ENCODE measurements at places on chromosomes 4 and X. TPM values are rescaled to one million over a fixed set of nuclear protein-coding genes. Genes with fewer than 3 reads are reported as not detected.

- DNase-seq = no peak
Measured at GRCh38 chr4:2036866-2037265, 22.3 kb upstream of the NAT8L start.

- DNase-seq = no peak
Measured at GRCh38 chr4:89298788-89299152, 8.8 kb downstream of the GPRIN3 start.

DNA sequence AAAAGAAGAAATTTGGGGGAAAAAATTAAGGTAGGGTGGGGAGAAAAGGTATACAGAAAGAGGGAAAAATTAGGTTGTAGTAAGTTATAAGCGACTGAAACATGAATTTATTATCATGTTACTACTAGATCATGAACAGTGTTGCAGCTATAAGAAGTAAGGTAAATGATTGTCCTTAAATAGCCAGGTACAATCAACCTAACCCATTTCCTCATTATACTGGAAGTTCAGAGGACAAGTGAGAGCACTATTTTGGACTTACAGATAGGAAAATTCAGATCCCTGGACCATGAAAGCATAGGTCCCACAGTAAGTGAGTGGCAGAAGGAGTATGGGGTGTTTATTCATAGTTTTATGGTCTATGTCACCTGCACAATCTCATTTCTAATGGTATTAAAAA, 23.5 kb downstream of the PIR start:
- no peak for DNase-seq

MCTS1 gene
- 43.1 TPM for polyA plus RNA-seq

Measured in muscle of back (tissue), 13 donors.